Activated CD8-positive, alpha-beta memory T cell treated with anti-CD3 and anti-CD28 coated beads for 1 hour (primary cell): ENCODE measurements at places on chromosomes 3 and 15.

GRCh38 chr15:90550919-90551318 is 21.2 kb downstream of the CRTC3 start:
- DNase-seq: no peak

DNA sequence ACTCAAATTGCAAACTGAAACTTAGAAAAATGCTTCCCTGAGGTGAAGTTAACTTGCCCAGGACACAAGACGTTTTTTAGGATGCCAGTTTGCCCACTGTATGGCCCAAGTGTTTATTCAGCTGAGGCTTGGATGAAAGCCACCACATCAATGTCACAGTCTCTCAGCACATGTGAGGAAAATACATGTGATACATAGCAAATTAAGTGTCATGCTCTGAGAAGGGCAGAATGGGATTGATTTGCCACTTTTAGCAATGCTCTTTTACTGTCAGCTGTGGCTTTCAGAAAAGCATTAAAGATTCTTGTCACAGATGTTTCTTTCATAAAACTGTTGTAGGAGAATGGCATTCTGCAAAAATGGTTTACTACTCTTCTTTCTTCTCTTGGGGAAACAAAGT is 165.5 kb downstream of the ZIC1 start:
- DNase-seq: no peak

GRCh38 chr15:48696627-48697312 is 51.3 kb upstream of the FBN1 start:
- DNase-seq: no peak

GRCh38 chr15:36361351-36361870 is 218.0 kb upstream of the CDIN1 start:
- no peak for DNase-seq

GRCh38 chr3:123340336-123340735 is 108.6 kb downstream of the ADCY5 start:
- DNase-seq: no peak
